Left ventricle myocardium superior (tissue), 1 donor: ENCODE measurements at places on chromosomes 7 and 10. TPM values are rescaled to one million over a fixed set of nuclear protein-coding genes. Genes with fewer than 3 reads are reported as not detected.

FBXL15 gene
- total RNA-seq = 9.1 TPM

PIP gene
- not detected for total RNA-seq

SEC23IP gene
- 22.3 TPM for total RNA-seq

FGFR2 gene
- 0.17 TPM for total RNA-seq

ATP6V0A4 gene
- total RNA-seq = not detected

FEZF1 gene
- not detected for total RNA-seq

CROT gene
- 8.8 TPM for total RNA-seq

EPDR1 gene
- total RNA-seq = 36.7 TPM

CYP26C1 gene
- total RNA-seq = not detected

RBP3 gene
- total RNA-seq = not detected

SMO gene
- 5.0 TPM for total RNA-seq

ASAH2 gene
- total RNA-seq = 0.32 TPM

ZNF503 gene
- total RNA-seq = 6.8 TPM

DEPP1 gene
- 32.2 TPM for total RNA-seq

PITX3 gene
- 1.1 TPM for total RNA-seq

GAD2 gene
- not detected for total RNA-seq

IFT22 gene
- 26.8 TPM for total RNA-seq

TRIM4 gene
- 7.1 TPM for total RNA-seq

STN1 gene
- total RNA-seq = 33.2 TPM

GPNMB gene
- total RNA-seq = 339 TPM

CALHM3 gene
- total RNA-seq = not detected

SPRN gene
- not detected for total RNA-seq

LOXL4 gene
- 0.47 TPM for total RNA-seq

C10orf67 gene
- total RNA-seq = 0.62 TPM

NYAP1 gene
- total RNA-seq = 0.32 TPM

ASZ1 gene
- not detected for total RNA-seq

CAV2 gene
- total RNA-seq = 204 TPM

WNT16 gene
- total RNA-seq = not detected

OPN1SW gene
- total RNA-seq = not detected

ABCF2 gene
- 27.6 TPM for total RNA-seq

PBLD gene
- 4.6 TPM for total RNA-seq

RET gene
- 8.4 TPM for total RNA-seq

NAT16 gene
- total RNA-seq = not detected

PTPN20 gene
- 15.7 TPM for total RNA-seq

CCDC172 gene
- not detected for total RNA-seq

TDRD1 gene
- 2.7 TPM for total RNA-seq

LRRN3 gene
- total RNA-seq = 10.6 TPM

THNSL1 gene
- 7.7 TPM for total RNA-seq

C10orf90 gene
- total RNA-seq = not detected

OR2A5 gene
- not detected for total RNA-seq
